IMR-90 (cell line): ENCODE measurements at places on chromosomes 3 and 15.

GRCh38 chr3:115549071-115549470 lies 74.2 kb upstream of the GAP43 start:
- DNase-seq: peak; percentile 3

DNA sequence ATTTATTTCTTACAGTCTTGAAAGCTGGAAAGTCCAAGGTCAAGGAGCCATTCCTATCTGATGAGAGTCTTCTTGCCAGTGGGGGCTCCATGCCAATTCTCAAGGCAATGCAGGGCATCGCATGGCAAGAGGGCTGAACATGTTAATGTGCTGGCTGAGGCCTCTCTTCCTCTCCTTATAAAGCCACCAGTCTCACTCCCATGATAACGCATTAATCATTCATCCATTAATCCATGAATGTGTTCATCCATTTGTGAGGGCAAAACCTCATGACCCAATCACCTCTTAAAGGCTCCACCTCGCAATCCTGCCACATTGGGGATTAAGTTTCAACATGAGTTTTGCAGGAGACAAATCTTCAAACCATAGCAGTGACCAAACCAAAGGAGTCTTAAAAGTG lies 118.3 kb downstream of the PROS1 start:
- DNase-seq: no peak

GRCh38 chr3:88640581-88640980 lies 466.8 kb upstream of the EPHA3 start:
- DNase-seq: no peak

DNA sequence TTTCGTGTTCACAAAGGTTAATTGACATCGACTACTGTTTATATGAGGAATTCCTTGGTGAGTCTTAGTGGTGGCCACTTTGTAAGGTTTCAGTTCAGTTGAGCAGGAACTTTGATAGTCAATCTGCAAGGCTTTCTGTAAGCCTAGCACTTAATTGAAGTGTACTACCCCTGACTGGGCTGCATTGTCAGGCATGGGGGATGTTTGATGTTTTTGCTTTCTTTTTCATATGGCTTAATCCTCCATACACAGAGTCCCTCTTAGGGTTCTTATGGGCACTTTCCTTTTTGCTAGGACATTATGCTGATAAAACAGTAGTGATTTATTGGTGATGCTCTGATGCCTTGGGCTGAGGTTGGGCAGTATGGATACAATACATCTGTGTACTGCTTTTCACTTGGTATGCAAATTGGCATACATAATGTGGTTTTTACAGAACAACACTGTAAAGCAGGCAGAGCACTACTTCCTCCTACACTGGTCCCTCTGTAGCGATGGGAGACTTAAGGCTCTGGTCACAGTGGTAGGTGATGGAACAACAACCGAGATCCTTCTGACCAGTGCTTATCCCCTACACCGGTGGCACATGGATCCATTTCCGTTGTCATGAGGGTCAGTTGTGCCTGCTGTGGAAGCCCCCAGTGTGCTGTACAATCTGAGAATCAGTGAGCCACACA lies 261.0 kb downstream of the MFSD1 start:
- DNase-seq: no peak

DNA sequence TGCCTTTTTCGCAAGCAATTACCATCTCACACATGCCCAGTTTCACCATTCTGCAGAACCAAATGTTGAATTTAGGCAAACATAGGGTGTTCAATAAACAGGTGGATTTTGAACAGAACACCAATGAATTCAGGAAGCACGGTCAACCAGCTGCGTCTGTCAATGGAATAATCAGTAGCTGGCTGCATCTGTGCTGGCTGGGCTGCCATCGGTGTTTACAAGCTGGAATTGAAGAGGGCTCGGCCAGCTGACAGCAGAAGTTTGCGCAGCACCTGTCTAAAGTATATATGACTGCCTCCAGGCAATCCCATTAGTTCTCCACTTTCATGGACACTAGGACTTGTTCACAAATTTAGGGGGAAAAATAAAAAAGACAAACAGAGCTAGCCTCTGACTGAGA lies 996.4 kb upstream of the CFAP20DC start:
- DNase-seq: no peak

- peak; percentile 44 for DNase-seq
Measured at GRCh38 chr3:101964861-101965260, 115.5 kb downstream of the NFKBIZ start.

DNA sequence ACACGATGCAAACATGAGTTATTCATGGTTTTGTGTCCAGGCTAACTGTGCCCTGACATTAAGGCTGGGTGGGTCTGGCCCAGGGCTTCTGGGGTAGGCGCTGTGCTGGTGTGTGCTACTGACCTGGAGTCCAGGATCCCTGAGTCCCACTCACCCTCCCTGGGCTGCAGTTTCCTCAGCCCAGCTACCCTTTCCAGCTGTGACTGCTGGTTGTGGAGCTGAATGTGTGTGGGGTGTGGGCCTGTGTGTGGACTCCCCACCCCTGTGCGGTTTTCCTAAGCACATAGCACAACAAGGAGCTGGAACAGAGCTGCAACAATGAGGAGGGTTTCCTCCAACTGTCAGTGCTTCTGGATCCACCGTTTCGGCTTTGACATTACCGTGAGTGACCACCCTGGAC lies 38.0 kb downstream of the SMAD3 start:
- DNase-seq: no peak

- DNase-seq: peak; percentile 74
Measured at GRCh38 chr15:72785432-72785831, 1.9 kb upstream of the ADPGK start.

DNA sequence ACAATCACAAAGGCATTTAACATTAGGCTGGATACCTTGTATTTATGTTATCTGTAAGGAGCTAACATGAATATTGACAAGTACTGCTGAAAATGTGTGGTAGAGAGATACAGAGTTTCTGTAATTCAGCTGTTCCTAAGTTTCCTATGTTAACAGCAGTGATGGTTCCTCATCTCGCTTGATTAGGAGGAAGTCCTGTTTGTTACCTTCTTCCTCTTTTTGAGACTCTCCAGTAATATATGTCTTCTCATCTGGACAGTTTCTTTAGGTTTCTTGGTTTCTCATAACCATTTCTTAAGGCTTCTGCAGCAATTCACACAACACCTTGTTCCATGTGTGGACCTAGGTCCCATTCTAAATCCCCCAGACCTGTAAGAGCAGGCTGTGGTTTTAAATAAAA lies 11.4 kb upstream of the PEX5L start:
- DNase-seq: no peak

DNA sequence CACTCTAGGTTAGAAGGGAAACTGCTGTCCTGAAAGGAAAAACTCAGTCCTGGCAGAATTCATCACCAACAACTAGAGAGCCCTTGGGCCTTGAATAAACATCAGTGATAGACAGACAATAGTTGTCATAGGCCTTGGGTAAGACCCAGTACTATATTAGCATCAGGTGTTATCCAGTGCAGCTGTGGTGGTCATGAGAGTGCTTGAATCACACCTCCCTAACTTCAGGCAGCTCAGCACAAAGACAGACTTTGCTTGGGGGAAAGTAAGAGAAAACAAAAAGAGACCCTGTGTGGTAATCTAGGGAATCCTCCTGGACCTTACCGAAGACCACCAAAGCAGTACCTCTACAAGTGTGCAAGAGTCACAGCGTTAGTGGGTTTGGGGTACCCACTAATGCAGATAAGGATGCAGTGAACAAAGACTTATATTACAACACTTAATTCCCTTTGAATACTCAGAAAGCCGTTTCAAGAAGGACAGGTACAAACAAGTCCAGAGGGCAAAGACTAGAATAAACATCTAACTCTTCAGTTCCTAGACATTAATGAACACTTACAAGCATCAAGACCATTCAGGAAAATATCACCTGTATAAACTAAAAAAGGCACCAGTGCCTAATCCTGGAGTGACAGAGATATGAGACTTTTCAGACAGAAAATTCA lies 332.3 kb upstream of the EPHA3 start:
- DNase-seq: no peak

DNA sequence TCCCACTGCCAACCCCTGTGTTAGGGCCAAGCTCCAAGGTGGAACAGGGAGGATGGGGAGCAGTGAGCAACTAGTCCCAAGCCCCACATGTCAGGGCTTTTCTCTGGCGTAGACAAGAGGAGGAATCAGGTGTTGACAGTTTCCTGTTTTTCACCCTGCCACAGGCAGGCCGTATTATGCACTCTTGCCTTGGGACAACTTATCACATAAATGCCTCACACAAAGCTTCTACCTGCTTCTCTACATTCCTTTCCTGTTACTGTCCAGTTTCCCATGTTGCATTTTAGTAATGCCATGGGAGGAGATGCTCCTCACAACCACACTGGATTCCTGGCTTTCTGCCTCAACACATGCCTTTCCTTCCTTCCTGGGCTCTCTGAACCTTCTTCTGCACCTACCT lies 381.2 kb upstream of the ATP11B start:
- DNase-seq: no peak

- DNase-seq: peak; percentile 88
Measured at GRCh38 chr3:47324278-47324865, 41.6 kb downstream of the KLHL18 start.

- peak; percentile 63 for DNase-seq
Measured at GRCh38 chr3:37812499-37812896, 49.2 kb upstream of the CTDSPL start.

- DNase-seq: no peak
Measured at GRCh38 chr3:111590143-111590491, 5.0 kb downstream of the ZBED2 start.

DNA sequence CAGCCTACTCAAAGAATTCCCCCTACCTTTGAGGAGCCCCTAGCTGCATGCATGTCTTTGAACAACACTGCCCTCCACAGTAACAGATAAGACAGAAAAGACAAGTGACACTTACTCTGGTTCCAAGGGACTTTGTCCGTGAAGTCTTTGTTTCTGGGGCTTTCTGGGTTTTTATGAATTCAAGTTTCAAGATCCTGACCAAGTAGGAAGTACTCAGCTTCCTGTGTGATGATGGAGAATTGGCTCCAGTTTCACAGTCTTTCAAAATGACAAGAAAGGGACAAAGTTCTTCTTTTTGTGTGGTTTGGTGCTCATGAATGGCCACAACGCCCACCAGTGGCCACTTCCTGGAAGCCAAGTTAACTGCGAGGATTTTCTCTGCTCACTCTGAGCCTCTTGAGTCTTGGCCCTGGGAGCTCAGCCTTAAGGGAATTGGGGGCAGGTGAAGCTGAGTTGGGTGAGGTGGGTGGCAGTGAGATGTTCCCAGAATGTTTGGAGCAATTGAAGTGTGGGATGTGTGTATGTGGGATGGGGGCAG lies at the start of gene CCR1:
Gene CCR1, minus strand, starts transcription at position 147 of the 538 bp plus-strand sequence. CDS start 4,000 bp downstream, outside the sequence.
- peak; percentile 10 for DNase-seq

GRCh38 chr3:112083239-112083638 lies 3.0 kb upstream of the C3orf52 start:
- no peak for DNase-seq

- DNase-seq: peak; percentile 95
Measured at GRCh38 chr3:99783011-99783573, 34.6 kb upstream of the CMSS1 start.

GRCh38 chr3:158925021-158925420 lies 123.2 kb downstream of the MFSD1 start:
- DNase-seq: no peak

DNA sequence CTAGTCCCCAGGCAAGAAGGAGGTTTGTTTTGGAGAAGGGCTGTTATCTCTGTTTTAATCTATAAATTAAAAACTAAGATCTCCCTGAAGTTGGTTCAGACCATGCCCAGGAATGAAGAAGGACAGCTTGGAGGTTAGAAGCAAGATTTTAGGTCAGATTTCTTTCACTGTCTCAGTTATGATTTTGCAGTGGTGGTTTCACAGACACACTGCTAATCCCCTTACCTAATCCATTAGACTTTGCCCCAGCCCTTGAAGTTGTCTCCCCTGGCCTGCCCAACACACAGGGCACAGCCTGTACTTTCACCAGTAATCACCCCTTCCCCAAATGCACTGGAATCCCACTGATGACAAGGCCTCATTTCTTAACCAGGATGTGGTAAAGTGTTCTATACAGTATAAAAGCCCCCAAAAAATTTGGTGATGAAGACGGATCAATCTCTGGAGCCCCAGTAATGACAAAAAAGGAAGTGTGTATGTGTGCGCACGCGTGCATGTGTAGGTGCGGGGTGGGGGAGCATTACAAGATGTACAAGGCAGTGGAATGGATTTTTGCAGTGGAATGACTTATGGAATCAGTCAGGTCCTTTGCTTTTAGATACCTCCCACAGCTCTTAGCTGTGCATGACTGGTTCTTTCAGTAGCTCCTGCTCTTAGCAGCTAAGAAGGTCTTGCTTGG lies 73.1 kb upstream of the TERB2 start:
- DNase-seq: no peak

DNA sequence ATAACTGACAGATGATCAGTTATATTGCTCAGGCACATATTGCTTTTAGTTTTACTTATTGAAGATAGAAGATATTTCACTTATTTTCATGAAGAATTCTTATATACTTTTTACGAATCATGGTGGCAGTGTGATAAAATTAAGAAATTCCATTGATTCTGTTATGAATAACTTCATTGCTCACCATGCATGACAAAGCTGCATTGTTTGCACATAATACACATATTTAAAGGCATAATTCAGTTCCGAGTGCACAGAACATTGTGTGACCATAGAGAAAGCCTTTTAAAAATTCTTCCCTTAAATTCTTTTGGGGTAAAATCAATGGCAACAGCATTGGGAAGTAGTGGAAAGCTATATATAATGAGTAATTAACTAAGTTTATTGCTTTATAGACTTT lies 82.5 kb upstream of the NAALADL2 start:
- no peak for DNase-seq

GRCh38 chr3:31551646-31552045 lies 18.9 kb downstream of the STT3B start:
- no peak for DNase-seq

DNA sequence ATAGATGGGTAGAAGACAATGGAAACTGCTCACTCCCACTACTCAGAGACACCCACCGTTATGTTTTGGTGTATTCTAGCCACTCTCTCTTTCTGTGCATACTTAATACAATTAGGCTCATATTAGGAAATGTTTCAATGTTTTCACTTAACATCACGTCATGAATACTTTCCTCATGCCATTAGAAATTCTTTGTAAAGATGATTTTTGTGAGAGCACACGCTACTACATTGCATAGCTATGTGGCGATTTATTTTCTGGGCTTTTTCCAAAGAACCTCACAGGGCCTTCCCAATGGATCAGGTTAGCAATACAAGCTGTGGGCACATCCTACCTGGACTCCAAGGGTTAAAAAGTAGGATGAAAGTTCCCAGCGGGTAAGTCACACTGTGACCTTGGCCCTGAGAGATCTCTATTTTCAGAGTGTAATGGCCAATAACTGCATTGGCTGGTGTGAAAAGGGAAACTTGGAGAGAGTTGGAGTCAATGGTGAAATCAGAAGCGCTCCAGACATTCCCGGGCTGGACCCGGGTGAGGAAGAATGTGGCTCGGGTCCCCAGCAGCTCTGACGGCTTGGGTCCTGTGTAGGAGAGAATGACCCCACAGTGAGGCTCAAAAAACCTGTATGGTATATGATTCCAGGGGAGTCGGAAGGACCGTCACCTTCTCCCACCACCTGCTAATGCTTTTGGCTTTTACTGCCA lies 25.8 kb upstream of the TGM5 start:
- DNase-seq: peak; percentile 72

DNA sequence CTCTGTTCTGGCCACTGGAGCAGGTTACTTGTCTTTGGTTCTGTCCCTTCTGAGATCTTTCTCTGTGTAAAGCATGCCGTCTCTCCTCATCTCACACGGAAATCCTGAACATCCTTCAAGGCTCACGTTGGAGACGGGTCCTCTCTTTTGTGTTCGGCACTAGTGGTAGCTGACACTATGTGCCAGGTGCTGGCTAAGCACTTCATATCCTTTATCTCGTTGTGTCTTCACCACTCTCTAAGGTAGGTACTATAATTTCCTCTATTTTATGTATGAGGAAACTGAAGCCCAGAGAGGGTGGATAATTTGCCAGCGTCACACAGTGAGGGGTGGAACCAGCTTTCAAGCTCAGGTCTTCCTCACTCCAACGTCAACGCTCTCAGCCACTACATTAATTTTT lies 1.2 kb downstream of the IFT122 start:
- no peak for DNase-seq
